Foreskin keratinocyte (primary cell): ENCODE measurements at places on chromosomes 2 and 18.

- no peak for DNase-seq
Observed at GRCh38 chr2:201933792-201934237, 99.8 kb upstream of the FZD7 start.

DNA sequence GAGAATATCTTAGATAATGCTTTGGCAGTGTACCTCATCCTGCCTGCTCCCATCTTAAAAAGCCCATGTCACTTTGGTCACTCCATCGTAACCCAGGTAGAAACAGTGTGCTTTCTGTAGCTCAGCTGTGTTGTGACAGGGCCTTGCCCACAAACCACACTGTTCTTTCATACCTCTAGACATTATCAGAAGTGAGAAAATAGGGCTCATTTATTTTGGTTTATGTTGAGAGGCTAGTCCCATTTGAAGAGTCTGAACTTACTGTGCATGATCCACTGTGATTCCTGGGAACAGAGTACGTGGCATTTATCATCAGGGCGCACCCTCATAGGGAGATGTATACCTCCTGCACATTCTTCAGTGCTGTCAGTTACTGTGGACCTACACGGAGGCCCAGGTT lies 69.7 kb downstream of the FEZ2 start:
- no peak for DNase-seq

GRCh38 chr2:5725794-5726463 lies 33.7 kb downstream of the SOX11 start:
- DNase-seq, result no peak

GRCh38 chr2:233418761-233419546 lies 64.7 kb downstream of the DGKD start:
- no peak for DNase-seq

GRCh38 chr2:100733391-100734187 lies 86.3 kb upstream of the NPAS2 start:
- no peak for DNase-seq

GRCh38 chr2:60553495-60554073 lies at the start of gene BCL11A:
BCL11A (minus strand) TSS chr2:60553654; CDS start chr2:60553270, 384 bp downstream.
- no peak for DNase-seq

DNA sequence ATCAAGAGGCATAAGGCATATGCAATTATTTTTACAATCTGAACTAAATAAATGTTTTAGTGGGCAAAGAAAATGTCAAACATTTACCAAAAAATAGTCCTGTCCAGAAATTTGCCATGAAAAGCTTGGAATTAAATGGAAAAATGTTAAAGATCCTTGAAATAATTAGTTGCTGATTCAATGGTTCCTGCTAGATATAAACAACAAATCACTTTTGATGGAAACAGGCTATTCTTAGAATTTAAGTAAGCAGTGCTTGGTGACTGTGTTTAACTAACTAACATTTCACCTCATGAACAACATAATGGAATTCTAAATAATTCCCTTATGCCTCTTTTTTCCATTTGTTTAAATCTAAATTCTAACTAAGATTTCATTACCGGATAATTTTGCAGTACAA lies 3.9 kb downstream of the RND3 start:
- no peak for DNase-seq

- DNase-seq, result peak; percentile 65
Observed at GRCh38 chr2:162890690-162891311, 52.2 kb upstream of the KCNH7 start.

- DNase-seq, result no peak
Observed at GRCh38 chr2:641872-642815, 35.1 kb downstream of the TMEM18 start.

GRCh38 chr2:188869550-188869949 lies 104.6 kb upstream of the COL3A1 start:
- DNase-seq, result no peak

DNA sequence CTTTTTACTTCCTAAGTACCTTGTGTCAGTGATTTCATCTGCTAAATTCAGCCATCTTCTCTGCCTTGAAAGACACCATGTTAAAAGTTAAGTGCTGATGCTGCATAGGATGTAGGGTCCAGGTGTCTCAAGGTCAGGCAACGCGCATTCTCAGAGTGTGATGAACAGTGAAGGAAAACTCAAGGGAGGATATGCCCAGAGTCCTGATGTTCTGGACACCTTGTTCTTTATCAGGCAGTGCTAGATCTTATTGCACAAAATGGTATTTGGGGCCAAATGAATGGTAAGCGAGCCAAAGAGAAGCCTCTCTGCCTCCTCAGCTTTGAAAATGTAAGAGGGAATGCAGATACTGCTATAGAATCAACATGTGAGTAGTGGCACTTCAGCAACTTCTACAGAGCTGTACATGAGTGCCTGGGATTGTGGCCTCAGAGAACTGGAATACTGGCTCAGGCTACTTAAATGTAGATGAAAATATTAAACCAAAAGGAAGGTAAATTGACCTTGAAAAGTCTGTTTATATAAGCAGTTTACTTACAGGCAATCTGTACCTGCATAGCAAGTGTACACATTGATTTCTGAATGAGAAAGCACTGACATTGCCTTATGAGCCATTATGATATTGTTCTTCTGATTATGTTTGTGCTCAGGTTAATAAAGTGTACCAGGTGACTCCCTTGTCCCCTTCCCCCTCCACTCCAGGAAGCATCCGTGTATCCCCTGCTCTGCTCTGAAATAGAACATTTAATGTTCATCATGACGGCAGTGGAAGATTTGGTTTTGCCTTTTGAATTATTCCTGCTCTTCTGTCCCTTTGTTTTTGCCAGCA lies 86.7 kb upstream of the RANBP2 start:
- no peak for DNase-seq

DNA sequence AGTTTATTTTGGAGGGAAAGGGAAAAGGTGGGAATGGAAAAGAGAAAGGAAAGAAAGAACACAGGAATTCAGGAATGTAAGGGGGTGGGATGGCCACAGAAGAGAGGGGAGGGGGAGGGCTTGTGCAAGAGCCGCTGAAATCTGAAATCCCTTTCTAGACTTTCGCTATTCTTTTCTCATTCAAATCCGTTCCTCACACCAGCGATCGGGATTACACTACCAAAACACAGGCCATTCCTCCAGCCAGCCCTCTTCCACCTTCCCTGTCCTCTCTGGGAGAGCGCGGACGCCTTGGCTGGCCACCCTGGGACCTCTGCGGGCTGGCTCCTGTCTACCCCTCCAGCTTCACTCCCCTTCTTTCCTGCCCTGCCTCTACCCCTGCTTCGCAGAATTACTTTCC lies 102.3 kb downstream of the CDCA7 start:
- DNase-seq, result no peak

DNA sequence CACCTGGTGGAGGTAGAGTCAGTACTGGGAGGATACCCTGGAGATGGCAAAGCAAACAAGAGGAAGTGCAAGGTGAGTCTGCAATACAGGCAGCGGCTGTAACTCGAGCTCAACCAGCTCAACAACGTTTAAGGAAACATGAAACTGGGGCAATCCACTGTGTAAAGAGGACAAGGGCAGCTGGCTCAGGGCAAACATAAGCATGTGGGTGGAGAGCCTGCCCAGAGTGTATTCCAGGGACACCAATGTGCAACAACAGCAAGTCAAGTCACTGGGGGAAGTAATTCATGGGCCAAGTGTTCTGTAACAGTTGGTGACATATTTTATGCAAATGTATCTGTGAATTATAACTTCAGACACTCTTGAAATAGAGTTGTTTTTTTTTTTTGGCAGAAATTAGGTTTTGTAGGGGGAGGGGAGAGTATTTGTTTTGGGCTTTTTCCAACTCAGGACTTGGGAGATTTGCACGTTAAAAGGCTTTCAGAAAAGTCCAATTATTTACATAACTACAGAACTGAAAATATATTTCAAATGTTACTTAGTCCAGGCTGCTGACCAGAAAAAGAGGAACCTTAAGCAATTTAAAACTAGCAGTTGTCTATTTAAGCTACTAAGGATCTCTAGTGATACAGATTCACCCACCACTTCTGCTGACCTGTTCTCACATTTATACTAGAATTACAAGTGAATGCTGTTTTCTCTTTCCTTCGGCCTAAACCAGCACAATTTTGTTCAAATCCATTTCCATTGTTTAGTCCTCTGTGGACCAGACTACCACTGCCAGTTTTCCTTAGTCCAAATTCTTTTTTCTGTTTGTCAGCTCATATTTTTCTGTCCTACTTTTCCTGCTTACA lies 18.6 kb downstream of the NRXN1 start:
- DNase-seq, result peak; percentile 7

GRCh38 chr2:9779596-9780264 lies 63.5 kb upstream of the TAF1B start:
- DNase-seq, result no peak
